ENCODE measurements at places on chromosomes 6 and 20.

DNA sequence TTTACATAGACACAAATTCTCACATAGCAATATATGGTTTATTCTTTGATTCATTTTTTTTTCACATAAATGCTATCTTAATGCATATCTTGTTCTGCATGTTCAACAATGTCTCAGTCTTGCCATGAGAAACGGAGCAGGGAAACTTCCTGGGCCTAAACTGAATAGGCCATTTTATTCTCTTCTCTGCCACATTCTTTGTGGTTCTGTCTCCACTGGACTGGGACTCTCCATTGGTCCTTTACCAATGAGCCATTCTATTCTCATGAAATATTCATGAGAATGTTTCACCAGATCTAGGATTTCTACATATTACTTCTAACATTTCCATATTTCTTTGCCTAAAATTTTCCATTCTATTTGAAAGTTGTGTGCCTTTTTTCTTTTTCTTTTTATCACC, 42.8 kb downstream of the LAMA2 start:
- DNase-seq, result no peak

- no peak for DNase-seq
Measured at GRCh38 chr20:1204113-1204512, 859 bp downstream of the C20orf202 start.

GRCh38 chr6:170575250-170575649, 9.2 kb downstream of the PDCD2 start:
- no peak for DNase-seq

- DNase-seq, result no peak
Measured at GRCh38 chr6:70277470-70277869, 25.4 kb downstream of the COL9A1 start.

- DNase-seq, result no peak
Measured at GRCh38 chr6:16764188-16764950, 3.1 kb upstream of the ATXN1 start.

DNA sequence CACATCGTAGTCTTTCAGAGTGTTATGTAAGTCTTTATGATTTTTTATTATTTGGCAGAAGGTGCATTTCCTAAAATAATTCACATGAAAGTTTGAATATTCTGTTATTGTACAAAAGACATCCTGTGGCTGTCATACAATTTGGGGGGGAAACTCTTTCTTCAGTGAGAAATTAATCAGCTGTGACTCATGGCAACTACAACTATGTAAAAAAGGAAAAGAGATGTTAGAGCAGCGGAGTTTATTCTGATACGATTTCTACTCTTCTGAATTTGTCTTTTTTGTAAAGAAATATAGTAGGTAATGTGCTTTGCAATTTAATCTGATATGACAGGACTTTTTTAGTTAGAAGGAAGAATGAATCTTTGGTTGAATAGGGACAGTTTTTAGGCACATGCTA, 14.2 kb downstream of the COL19A1 start:
- DNase-seq, result no peak

- no peak for DNase-seq
Measured at GRCh38 chr20:3781153-3781910, at the start of gene SPEF1. SPEF1 (minus strand) TSS chr20:3781448; CDS start chr20:3781287, 161 bp downstream.

- peak; percentile 21 for DNase-seq
Measured at GRCh38 chr6:118665011-118665410, 13.6 kb upstream of the CEP85L start.

GRCh38 chr6:124434421-124434820, 527.8 kb upstream of the RNF217 start:
- DNase-seq, result no peak

DNA sequence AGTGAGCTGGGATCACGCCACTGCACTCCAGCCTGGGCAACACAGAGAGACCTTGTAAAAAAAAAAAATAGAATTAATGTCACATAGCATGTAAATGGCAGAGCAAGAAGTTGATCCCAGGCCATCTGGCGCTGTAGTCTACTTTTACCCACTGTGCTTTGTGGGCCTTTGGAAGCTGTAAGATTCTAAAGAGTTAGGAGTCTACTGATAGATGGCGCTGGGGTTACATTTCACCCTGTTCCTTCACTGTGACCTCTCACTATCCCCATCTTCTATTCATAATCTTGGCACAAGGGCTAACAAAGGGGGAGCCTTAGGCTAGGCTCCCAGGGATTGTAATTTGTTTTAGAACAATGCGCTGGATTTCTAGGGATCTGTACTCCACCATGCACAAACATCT, 24.4 kb downstream of the SIRPD start:
- DNase-seq, result no peak

DNA sequence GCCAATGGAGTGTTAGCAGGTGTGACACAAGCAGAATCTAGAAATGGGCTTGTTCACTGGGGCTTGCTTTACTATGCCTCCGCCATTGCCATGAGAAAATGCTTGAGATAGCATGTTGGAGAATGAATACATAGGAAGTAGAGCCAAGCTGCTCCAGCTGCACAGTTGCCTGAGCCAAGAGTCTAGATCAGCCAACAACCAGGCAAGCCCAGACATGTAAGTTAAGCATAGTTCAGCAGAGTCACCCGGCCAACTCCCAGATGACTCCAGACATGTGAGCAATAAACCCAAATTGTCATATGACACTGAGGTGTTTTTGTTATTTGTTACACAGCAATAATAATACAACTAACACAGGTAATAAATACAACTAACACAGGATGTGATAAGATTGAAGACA, 167.9 kb downstream of the HAO1 start:
- DNase-seq, result no peak

GRCh38 chr6:141326426-141326825, 806.3 kb upstream of the GJE1 start:
- DNase-seq, result peak; percentile 60

- DNase-seq, result no peak
Measured at GRCh38 chr6:41960028-41960427, 18.4 kb upstream of the CCND3 start.

- peak; percentile 30 for DNase-seq
Measured at GRCh38 chr20:4973330-4974097, 27.8 kb downstream of the SLC23A2 start.

DNA sequence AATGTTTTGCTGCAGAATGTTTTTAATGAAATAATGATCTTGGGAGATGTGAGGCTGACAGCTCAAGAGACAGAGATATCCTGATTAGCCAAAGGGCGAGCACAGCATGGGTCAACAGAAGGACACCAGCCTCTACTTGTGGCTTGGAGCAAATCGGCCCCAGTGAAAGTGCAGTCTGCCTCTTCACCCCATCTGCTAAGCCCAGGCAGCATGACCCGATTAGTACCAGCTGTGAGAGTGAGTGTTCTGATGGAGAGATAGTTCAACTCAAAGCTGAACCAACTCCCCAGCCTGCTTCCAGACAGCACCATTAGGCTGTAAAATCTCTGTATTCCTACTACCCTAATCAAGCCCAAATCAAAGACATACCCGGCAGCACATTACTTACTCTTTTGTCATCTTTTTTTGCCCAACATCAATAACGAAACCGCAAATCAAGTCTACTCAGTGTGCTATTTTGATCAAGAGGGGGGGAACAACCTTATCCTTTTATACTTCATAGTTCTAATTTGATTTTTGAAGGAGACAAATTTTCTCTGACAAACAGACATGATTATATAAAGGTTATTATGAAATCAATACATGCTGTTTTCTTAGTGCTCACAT, 514.1 kb upstream of the NRSN1 start:
- DNase-seq, result no peak

GRCh38 chr20:1225783-1226654, at the start of gene RAD21L1:
RAD21L1 (plus strand) TSS chr20:1226044; CDS start chr20:1228454, 2,410 bp downstream.
- peak; percentile 69 for DNase-seq

GRCh38 chr6:30781395-30781742, 37.0 kb upstream of the IER3 start:
- no peak for DNase-seq

DNA sequence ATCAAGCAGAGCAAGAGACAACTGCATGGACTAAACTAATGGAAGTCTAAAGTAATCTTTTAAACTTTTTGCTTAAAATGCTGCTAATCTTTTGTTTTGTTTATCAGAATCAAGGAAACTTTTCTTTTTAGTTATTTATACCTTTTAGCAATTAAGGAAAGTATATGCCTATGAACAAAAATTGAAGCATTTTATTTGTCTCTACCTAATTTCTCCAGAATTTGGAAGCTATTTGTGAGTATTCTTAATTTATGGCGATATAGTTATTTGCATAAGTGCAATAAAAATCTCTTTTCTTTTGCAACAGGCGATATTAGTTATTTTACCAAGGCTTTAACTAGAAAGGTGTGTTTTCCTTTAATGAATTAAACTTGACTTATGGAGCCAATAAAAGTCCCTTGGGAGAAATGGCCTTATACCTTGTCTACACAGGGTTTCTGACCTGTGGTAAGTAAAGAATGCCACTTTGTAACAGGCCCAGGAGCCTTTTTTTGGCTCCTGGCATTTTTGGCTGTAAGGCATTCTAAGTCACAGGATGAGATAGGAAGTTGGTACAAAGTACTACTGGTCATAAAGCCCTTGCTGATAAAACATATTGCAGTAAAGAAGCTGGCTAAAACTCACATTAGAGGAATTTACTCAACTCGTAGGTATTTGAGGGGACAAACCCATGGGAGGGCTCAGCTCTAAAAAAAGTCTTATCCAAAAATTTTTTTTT, 37.2 kb downstream of the TMEM14A start:
- DNase-seq, result no peak

DNA sequence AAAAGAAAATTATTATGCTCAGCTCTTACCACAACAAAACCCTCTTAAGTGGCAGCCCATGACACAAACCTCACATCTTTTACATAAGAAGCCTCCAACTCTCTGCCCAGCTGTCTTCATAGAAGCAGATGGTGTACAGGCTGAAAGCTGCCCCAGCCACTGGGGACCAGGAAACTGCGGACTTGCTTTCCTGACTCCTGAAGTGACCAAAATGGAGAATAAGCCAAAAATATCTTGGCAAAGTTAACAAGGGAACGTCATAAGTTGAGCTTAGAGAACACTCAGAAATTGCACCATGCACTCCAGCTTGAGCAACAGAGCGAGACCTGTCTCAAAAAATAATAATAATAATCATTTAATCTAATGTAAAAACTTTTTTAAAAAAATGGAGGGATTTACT, 160.3 kb upstream of the CDYL start:
- no peak for DNase-seq

GRCh38 chr6:37830225-37830624, 10.7 kb downstream of the ZFAND3 start:
- no peak for DNase-seq

DNA sequence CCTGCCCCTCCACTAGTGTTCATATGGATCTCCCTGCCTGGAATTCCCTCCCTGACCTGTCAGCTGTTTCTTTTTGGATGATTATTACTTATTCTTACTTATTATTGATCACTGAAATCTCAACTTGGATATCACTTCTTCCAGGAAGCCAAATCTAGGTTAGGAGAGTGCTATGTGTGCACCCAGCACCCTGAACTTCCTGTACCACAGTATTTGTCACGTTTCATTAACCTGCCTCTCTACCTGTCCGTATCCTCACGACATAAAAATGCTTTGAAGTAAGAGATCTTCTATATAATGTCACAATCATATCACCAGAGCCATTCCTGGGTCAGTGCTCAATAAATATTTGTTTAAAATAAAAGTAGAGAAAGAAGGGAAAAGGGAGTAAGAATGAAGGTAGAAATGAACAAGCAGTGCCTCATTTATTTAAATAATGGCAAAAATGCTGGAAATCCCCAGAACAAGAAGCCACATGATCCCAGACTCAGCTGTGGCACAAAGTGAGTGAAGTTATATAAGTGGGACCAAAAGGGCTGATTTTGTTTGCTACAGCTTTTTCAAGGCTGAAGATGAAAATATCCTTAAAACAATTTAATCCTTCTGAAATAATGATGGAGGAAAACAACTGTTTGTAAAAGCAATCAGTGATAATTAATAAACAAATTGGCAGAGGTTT, 88.0 kb upstream of the MANEA start:
- DNase-seq, result no peak

- no peak for DNase-seq
Measured at GRCh38 chr6:163226836-163227485, 187.6 kb upstream of the QKI start.

DNA sequence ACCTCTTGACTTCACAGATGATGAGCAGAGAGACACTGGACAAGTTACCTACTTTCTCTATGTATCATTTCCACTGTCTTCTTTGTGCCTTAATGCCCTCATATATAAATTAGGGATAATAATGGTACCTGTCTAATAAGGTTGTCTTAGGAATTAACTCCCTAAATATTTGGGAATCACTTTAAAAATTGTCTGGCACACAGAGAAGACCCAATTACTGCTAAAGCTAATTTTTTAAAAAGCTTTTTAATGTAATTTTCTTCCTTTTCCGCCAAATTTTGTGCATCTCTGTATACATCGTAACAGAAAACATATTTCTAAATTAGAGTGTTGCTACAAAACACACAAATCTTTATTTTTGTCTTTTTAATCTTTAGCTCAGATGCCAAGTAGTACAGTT, 816.8 kb upstream of the ADGRB3 start:
- no peak for DNase-seq

DNA sequence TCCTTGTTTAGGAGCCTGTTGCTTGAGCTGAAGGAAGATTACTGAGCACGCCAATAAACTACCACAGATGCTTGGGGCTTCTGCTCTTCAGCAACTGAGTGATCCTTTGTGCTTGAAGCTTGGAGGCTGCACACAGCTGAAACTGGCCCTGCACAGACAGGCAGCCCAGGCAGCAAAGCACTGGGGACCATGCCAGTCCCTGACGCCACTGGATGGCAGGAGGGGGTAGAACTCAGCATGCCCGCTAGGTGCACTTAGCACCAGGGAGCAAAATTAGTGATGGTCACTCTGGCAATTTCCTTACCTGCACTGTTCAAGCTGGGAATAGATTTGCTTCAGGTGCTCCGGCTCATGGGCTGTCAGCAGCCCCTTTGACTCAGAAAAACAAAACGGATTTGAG, 91.5 kb downstream of the FAM50B start:
- DNase-seq, result no peak

DNA sequence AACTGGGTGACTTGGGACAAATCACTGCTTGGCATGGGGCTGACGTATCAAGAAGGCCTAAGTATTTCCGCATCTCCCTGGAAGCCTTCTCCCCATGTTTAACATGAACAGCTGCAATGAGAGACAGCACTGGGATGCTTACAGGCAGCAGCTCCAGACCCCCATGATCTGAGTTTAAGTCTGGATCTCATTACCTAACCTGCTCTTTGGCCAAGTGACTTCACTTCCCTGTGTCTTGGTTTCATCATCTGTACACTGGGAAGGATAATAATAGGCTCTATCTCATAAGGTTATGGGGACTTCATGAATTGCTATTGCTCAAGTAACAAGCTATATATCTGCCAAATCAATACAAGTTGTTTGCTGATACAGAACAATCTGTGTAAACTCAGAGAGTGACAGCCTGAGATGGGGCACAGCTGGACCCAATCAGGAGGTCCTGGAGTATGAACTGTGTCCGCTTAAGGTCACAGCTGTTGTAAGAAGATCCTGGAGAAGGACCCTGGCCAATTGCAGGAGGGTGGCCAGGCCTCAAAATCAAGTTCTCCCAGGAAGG, 56.0 kb downstream of the TGM2 start:
- no peak for DNase-seq

- peak; percentile 19 for DNase-seq
Measured at GRCh38 chr20:61263084-61263695, 11.1 kb downstream of the CDH4 start.

DNA sequence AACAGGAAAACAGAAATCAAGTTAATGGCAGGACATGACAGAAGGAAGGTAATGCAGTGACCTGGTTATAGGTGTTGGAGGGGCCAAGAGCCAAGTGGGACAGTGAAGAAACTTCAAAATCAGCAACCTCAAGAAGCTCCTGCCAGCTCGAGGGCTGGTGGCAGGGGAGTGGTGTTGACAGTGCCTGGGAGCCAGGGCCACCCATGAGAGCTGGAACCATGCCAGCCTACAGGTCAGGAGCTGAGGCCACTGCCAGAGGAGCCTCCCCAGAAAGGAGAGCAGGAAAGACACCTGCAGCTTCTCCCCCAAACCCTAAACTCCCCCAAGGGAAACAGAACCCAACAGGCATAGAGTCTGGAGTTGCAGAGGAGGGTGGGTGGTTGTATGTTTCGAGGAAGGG, 262.1 kb downstream of the LRFN2 start:
- no peak for DNase-seq
